ENCODE measurements at places on chromosomes 16 and 17.

DNA sequence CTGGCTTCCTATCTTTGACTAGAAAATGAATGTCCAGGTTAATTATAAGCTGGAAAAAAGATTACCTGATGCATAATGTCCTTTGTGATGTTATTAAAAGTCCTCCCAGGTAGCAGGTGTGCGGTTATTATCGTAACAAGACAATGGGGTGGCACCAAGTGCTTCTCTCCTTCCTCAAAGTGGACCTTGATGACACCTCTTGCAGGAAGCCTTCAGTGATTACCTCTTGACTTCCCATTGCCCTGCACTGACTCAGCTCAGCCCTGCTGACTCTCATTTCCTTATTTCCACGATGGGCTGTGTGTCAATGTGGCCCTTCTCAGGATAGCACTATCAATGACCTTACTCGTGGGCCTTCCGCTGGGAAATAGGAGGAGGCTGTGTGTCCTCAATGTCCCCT is 477.4 kb upstream of the CCL2 start:
- no peak for DNase-seq

DNA sequence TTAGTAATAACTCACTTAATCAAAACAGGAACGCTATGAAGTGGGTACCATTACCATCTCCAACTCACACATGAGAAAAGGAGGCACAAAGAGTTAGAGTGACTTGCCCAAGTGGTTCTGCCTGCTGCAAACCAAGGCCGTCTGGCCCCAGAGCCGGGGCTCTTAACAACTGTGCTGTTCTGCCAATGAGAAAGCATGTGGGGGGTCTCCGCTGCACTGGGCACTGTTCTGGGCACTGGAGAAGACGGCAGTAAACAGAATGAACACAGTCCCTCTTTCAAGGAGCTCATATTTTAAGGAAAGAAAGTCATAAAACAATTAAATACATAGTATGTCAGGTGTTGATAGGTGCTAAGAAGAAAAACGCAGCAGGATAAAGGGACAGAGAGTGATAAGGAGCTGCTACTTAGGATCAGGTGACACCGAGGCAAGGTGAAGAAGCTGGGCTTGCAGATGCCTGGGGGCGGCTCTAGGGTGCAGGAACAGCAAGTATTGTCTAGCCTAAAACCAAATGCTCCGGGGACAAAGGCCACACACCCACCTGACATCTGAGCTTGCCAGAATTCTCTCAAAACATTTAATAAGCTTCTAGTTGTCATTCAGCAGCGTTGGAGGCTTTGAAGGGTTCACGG is 6.5 kb downstream of the STX8 start:
- no peak for DNase-seq

DNA sequence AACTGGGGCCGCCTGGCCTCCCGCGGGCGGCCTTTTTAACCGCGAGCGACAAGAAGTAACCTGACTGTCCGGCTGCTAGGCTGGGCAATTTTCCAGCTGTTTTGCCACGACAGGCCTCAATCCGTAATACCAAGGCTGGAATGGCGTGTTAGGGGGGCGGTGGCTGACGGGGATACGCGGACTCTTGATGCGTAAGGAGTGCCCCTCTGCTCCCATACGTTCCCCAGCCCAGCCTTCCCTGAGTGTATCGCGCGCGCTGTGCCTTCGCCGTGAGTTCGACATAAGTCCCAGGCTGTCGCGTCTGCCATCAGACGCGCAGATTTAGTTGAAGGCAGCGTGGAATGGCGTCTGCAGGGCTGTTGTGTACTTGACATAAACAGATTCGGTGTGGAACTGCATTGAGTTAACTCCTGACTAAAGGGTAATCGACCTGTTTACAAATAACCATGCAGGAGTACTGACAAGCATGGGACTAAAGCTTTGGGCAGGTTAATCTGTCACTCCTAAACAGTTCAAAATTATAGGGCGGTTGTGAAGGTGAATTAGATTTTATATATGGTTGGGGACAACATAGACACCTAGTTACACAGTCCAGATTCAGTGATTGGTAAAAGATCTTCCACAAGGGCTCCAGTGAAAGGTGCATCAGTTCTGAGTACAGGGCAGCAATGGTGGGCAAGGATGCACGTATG is 16.6 kb upstream of the ERN1 start:
- peak; percentile 40 for DNase-seq

- DNase-seq = no peak
Observed at GRCh38 chr17:80253631-80254395, 6.8 kb upstream of the RNF213 start.

DNA sequence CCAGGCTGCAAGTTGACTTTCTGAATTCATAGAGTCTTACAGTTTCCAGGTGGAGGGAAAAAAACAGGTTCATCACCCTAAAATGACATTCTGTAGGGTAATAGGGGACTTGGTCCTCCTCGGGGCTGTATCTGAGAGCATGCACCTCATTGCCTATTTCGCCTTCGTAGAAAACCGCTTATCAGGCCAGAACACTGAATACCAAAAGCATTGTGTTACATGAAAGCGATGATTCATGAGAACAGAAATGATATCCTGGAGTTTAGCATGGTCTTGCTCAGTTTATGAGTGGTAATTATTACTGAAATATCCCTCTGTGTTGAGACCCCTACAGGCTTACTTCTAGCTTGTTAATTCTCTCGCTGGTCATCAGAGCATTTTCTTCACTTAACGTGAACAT is 61.4 kb upstream of the ARHGAP44 start:
- no peak for DNase-seq

- DNase-seq = no peak
Observed at GRCh38 chr16:65249768-65250167, 127.9 kb upstream of the CDH11 start.

- no peak for DNase-seq
Observed at GRCh38 chr17:71809537-71809936, 311.3 kb upstream of the SOX9 start.

DNA sequence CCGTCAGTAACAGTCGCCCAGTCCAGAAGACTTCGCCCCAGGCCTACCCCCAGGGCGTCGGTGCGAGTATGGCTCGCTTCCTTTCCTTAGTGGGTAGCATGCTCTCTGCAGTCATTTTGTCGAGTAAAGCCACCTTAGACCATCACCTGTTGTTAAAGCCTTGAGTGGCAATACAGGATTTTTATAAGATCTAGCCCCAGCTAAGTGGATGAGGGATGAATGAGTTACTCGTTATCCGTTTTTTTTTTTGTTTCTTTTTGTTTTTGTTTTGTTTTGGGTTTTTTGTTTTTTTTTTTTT is 322 bp upstream of the KLHL11 start:
- DNase-seq = no peak

DNA sequence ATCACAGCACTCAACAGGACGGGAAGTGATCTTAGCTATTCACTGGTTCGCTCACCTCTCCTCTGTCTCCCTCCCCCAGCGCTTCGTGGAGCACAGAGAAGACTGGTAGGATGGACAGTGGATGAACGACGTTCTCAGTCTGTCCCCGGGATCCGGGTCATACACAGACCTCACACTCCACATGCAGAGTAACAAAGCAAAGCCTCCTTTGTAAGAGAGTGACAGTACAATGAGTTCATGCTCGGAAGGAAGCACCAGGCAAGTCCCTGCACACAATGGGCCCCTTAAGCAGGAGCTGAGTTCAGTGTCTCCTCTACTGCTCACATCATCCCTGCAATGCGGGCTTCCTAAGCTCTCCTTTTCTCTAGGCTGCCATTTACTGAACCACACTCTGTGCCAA is 356.9 kb downstream of the C16orf95 start:
- no peak for DNase-seq

- no peak for DNase-seq
Observed at GRCh38 chr16:10688726-10689125, 6.0 kb downstream of the TEKT5 start.

GRCh38 chr16:24776501-24777220 is 47.2 kb downstream of the TNRC6A start:
- DNase-seq = no peak

GRCh38 chr17:200586-200985 is 19.1 kb upstream of the DOC2B start:
- DNase-seq = no peak

GRCh38 chr17:39835038-39835786 is 28.9 kb downstream of the IKZF3 start:
- no peak for DNase-seq

DNA sequence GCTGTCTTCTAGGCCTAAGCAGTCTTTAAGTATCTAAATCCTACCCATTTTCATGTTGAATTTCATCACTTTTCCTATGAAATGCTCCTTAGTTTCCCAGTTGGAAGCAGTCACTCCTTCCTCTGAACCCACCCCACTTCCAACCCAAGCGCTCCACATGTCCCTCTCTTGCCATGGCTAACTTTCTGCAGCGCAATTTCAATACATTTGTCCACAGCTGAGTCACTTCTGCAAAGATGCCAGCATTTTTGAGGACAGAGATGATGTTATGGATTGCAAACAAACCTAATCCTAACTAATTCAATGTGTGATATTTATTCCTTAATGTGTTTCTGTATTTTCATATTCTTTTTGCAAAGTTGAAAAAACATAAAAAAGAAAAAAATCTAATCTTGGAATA is 71.7 kb downstream of the HLF start:
- no peak for DNase-seq

DNA sequence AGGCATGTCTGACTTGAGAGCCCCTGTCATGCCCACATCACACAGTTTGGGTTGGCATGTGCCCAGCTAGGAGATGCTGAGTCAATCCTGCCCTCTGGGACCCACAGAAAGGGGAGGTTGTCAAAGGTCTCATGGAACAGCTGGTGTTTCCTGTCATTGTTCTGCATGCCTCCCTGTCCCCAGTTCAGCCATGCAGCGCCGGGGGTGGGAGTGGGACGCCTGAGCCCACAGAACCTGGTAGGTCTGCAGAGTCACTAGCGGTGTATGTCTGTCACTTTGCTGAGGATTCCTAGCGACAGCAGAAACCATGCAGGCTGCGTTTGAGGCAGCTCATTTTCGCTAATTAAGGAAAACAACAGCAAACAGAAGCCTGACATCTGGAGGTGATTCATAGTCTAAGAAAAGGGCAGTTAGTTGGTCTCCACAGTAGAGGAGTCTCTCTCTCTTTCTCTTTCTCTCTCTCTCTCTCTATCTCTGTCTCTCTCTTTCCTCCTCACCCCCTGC is 19.6 kb upstream of the CCL1 start:
- no peak for DNase-seq

GRCh38 chr16:47018223-47018891 is 44.9 kb upstream of the DNAJA2 start:
- DNase-seq = peak; percentile 66

DNA sequence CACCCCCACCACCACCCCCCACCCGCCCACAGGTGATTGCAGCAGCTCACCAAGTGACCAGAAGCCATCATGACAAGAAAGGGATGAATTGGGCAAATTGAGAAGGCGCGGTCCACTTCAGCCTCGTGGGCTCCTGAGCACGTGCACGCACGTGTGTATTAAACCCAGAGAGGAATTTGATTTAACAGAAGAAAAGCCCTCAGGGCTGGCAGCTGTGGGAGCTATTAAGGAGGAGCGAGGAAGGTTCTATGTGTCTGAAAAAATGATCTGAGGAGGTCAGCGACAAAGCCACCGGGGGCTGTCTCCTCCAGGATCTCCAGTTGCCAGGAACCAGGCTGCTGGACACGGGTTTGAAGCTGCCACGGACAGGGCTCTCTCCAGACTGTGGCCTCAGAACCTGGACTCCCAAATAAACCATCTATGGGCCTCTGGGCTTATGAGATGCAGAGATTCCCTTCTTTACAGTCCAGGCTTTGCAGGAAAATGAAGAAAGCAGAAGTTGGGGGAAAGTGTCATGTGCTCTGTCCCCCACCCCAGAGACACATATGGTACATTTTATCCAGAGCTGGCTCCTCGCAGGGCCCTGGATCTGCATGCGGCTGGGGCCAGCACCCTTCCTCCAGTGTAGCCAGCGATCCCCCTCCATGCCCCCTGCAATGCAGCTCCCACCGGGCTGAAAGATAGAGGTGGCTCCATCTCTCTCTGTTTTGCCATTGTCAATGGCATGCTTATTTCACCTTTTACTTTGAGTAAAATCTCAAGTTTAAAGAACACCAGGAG is 219.7 kb upstream of the RPL38 start:
- no peak for DNase-seq

DNA sequence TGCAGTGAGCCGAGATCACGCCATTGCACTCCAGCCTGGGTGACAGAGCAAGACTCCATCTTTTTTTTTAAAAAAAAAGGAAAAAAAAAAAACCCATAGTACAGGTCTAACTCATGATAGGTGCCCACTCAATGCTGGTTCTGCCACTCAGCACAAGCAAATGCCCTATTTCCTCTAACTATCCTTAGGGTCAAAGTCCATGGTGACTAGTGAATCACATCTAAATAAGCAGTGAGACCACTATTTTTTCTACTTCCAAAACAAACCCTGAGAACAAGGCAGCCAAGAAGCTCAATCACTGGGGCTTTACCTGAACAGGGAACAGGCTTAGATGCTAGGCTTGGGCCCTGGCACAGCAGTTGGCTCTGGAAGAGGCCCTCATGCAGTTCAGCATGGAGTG is 3.4 kb downstream of the BLTP2 start:
- DNase-seq = no peak
